Glutamatergic neuron (in vitro differentiated cells): ENCODE measurements at places on chromosomes 6 and 20. TPM values are rescaled to one million over a fixed set of nuclear protein-coding genes. Genes with fewer than 3 reads are reported as not detected.
A peak's percentile ranks its signal among the peaks of the same experiment; 100 is the strongest.

DNA sequence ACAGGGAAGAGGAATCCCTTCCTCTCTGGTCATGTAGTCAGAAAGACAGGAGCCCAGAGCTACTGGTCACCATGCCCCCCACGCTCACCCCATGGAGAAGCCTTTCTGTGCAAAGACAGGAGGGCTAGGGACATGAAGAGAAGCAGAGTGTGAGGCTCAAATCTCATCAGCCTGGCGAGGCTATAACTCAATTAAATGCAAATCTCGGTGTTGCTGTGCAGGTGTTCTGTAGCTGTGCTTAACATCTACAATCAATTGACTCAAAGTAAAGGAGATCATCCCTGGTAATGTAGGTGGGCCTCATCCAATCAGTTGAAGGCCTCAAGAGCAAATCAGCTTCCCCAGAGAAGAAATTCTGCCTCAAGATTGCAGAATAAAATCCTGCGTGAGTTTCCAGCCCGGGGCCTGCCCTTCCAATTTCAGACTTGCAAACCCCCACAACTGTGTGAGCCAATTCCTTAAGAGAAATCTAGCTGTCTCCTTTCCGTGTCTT, 64.4 kb downstream of the CHMP4B start:
- DNase-seq, result no peak

DNA sequence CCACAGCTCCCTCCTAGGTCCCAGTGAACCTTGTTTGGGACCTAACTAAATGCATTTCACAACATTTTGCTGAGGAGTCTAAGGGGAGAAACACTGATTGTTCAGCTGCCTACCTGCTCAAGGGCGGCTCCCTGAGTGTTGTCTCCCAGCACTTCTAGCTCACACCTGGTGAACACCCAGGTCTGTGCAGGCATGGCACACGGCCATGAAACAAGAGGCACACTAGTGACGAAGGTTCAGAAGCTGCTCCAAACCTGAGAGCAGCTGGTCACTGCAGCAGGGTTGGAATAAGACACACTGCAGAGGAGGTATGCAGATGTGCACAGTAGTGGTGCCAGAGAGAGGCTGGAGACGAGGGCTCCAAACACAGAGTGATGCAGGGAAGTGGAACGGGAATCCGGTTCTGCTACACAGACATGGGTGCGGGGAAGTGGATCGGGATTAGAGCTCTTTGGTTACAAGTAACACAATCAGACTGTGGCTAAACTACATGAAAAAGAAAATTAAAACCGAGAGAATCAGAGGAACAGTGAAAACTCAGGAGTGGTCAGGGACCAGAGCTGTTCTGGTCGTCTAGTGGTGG, 486.1 kb upstream of the CDH4 start:
- DNase-seq, result no peak

GRCh38 chr20:10671221-10671918, 2.4 kb downstream of the JAG1 start:
- peak; percentile 61 for DNase-seq

DNA sequence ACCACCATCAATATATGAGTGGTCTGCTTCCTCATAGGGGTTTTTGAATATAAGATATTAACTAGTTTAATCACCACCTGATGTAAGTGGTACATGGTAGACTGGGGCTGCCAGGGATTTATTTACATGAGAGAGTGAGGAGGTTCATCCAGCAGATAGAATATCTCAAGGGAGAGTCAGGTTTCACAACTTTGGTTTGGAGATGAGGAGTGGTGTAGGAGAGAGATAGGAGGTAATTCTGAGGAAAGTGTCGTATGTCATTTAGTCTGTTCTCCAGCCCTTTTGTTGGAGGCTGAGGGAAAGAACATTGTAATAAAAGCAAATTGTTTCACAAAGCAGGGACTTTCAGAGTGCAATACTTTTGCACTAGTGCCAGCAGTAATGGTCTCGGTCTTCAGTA, 16.8 kb downstream of the L3MBTL3 start:
- DNase-seq, result no peak

- DNase-seq, result no peak
Observed at GRCh38 chr6:79868098-79868722, 79.1 kb downstream of the ELOVL4 start.

PAX1 gene
- total RNA-seq, result not detected

RIMS1 gene
- 12.3 TPM for total RNA-seq
